ENCODE measurements at places on chromosomes 4 and X.

- DNase-seq, result no peak
These were observed 170.5 kb upstream of the TBC1D9 start for GRCh38 chr4:140926672-140927071.

GRCh38 chr4:19577097-19577496, 674.6 kb upstream of the SLIT2 start:
- no peak for DNase-seq

DNA sequence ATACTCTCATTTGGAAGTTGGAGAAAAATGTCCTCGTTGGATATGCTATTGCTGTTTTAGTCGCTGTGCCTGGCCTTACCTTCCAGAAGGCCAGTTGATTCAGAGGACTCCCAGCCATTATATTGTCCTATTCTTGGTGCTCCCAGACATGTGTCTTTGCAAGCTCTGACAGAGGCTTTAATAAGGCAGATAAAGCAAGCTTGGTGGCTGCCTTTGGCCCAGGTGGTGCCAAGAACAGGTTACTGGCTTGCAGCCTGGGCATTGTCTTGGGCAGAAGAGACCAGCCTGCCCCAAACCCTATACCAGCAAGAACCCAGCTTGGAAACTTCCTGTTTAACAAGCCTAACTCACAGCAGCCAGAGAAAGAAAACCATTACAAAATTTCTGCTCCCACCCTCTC, 16.9 kb downstream of the RAI2 start:
- DNase-seq, result no peak

DNA sequence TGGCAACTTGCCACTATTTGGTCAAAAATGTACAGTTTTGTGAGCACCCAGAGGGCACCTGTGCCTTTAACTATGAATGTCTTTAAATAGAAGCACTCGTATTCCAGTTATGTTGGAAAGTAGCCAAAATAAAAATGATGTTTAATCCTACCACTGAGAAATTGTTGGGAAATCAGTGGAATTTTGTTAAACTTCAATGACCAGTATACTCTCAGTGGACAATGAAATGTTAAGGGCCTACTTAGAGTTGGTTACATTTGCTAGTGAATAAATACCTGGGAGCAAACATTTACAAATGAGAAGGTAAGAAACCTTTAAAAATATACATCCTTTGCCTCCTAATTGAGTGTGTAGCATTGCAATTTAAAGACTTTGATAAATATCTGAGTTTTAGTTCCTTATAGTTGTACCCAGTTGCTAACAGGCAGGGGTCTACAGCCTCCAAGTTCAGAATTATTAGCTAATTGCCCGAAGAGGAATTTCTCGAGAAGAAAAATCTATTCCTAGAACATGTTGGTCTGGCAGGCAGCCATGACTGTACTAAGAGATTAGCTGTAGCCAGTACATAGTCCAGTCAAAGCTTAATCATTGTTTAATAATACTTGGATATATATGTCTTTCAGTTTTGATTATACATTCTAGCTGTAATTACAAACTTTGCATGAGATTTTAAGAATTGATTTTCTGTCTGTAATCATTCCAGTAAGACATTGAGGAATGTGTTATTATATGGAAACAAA, 93.2 kb downstream of the IL1RAPL2 start:
- no peak for DNase-seq

DNA sequence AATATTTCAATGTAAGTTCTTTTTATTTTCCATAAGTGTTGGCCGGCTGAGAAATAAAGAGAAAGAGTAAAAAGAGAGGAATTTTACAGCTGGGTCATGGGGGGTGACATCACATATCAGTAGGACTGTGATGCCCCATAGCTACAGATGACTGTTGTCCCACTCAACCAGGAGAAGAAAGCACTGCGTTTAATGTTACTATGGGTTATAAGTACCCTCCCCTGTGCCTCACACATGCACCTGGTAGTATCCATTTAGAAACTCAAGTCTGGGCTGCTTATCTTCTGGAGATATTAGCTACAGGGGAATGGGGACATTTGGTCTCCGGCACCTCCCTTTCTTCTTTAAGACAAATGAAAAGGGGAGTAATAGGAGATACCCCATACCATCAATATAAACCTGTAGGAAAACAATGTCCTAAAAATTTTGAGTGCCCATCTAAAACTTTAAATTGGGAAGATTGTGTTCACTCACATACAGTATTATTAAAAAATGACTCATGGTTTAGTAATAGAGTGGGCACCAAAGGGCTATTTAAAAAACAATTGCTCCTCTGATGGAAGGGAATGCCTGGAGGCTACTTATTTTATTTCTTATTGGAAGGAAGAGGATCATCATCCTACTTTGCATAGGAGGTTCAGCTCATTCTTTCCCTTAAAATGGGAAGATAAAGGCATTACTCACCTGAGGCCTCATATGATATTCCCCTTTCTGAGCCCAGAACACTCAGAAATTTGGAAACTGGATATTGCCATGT, 18.2 kb downstream of the UGT2B11 start:
- DNase-seq, result no peak

- DNase-seq, result no peak
These were observed 37.2 kb upstream of the USP9X start for GRCh38 chrX:41047878-41048534.

- no peak for DNase-seq
These were observed 4.7 kb downstream of the RAP2C start for GRCh38 chrX:132214518-132214917.

DNA sequence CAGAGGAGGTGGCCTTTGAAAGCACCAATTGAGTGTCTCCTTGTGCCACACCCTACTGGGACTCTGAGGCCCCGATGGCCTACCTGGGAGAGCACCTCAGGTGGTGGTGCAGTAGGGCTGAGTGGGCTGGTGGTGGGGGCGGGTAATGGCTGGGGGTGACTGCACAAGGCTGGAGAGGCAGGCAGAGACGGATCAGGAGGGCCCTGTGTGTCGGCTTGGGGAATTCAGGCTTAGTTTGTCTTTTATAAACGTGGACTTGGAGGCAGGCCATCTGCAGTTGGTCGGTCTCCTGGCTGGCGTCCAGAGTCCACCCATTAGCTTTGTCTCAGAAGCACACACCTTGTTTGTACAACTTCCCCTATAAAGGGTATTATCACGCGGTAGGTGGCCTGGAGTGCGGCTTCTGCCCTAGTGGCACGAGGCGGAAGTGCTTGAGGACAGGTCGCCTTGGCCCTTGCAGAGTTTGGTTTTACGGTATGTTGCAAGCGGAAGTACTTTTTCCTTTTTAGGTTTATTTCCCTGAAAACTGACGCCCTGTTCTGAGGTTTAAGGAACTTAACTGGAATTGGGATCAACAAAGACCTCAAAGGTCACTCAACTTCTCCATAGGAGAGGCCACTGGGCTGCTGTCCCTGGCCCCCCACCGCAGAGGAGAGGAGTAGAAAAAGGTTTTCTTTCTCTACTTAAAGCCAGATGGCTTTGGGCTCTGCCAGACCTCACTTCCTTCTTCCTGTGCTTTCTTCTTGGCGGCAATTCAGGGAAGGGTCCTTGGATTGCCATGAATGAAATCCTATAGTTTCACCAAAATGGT, 8.0 kb downstream of the TBC1D14 start:
- peak; percentile 23 for DNase-seq

GRCh38 chr4:71006203-71006907, 12.9 kb downstream of the DCK start:
- no peak for DNase-seq

All from activated CD4-positive, alpha-beta T cell treated with anti-CD3 and anti-CD28 coated beads for 4 hours (primary cell).